ENCODE measurements at places on chromosomes 16 and 17.

DNA sequence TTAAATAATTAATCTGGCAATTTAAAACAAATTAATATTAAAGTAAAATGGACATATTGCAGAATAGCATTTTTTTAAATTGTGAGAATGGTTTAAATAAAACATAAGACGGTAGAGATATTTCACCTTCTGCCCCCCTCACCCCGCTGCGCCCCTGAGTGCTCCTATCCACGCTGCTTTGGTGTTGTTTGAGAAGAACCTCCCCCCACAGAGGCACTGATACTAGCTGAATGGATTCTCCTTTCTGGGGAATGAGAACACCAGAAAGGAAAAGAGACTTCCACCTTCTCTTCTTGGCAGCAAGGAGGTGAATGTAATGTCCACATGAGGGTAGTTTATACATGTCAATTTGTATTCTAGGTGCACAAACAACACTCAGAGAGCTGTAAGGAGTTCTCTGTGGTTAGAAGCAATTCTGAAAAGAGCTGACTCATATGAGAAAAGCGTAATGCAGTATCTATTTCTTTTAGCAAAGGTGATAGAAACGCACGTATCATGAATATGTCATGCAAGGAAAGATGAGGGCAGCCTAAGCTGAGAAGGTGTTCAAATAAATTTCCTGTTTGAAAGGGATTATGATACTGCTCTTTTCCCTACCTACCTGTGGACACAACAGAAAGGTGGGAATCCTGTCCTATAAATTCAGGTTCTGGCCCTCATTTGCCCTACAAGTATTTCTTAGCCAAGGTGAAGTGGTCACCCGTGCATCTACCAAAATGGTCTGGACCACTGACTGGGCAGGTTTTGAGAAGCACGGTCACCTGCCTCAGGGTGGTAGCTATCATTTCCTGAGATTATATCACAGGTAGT, 126.9 kb downstream of the PARN start:
- DNase-seq, result no peak

GRCh38 chr17:1509290-1509881, 7.0 kb downstream of the INPP5K start:
- no peak for DNase-seq

GRCh38 chr17:70563281-70563820, 394.0 kb downstream of the KCNJ2 start:
- no peak for DNase-seq

DNA sequence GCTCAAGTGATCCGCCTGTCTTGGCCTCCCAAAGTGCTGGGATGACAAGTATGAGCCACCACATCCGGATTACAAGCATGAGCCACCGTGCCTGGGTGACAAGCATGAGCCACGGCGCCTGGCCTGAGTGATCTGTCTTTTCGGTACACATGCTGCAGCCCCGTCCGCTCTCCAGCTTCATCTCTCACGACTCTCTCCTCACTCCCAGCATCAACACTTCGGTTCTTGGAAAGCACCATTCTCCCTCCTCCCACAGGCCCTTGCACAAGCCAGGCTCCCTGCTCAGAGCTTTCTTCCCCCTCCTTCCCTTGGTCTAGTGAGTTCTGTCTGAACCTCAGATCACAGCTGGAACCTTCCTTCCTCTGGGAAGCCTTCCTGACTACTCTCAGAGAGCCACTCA, 6.5 kb upstream of the NCBP3 start:
- DNase-seq, result no peak

DNA sequence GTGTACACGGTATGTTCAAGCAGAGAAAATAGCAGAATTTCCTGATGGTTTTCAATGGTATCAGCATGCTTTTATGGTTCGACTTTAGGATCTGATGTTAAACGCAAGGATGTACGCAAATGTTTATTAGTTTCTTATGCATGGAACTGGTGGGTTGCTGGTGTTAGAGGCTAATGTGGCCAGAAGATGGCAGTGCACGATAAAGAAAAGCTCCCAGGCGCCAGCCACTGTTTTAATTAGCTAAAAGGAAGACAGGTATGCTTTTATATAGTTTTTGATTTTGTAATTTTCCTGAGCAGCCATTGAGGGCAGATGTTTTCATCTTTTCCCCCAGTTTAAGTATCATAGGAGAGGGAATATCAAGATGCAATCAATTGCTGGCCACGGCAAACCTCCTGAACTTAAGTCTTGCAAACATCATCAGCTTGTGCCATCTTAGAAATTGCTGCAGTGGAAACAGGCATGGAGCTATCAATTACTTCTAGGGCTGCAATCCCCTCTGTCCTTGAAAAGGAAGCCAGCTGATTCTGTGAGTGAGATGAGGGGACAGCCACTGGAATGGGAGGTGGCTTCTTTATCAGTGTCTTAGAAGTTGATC, 648.5 kb upstream of the RBFOX1 start:
- no peak for DNase-seq

DNA sequence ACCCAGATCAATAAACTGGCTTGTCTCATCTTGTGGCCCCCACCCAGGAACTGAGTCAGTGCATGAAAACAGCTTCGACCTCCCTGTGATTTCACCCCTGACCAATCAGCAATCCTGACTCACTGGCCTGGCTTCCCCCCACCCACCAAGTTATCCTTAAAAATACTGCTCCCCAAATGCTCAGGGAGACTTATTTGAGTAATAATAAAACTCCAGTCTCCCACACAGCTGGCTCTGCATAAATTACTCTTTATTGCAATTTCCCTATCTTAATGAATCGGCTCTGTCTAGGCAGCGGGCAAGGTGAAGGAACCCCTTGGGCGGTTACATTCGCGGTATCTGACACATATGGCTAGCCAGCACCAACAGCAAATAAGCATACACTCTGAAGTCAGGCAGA, 9.8 kb upstream of the RABEP1 start:
- DNase-seq, result no peak

- no peak for DNase-seq
These were observed 26.3 kb downstream of the SEC14L5 start for GRCh38 chr16:4984174-4984990.

GRCh38 chr17:64780096-64781013, 118.2 kb upstream of the SMURF2 start:
- peak; percentile 54 for DNase-seq

DNA sequence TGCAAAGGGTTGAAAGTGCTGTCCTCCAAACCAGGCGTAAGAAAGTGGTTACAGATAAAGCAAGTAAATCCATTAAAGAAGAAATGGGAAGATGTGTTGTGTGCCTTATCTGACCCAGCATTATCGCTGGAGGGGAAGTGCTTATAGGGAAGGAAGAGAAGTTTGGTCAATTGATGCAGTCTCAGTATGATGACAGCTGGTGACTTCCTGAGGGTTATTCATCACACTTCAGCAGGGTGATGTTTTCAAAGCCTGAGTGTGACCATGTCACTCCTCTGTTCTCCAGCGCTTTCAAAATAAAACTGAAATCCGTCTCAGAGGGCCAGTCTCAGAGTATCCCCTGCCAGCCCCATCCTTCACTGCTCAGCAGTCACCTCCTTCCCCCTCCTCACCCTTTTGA, 505.4 kb upstream of the RBFOX1 start:
- DNase-seq, result no peak

- DNase-seq, result no peak
These were observed 54.8 kb upstream of the BCAR1 start for GRCh38 chr16:75306099-75306762.

DNA sequence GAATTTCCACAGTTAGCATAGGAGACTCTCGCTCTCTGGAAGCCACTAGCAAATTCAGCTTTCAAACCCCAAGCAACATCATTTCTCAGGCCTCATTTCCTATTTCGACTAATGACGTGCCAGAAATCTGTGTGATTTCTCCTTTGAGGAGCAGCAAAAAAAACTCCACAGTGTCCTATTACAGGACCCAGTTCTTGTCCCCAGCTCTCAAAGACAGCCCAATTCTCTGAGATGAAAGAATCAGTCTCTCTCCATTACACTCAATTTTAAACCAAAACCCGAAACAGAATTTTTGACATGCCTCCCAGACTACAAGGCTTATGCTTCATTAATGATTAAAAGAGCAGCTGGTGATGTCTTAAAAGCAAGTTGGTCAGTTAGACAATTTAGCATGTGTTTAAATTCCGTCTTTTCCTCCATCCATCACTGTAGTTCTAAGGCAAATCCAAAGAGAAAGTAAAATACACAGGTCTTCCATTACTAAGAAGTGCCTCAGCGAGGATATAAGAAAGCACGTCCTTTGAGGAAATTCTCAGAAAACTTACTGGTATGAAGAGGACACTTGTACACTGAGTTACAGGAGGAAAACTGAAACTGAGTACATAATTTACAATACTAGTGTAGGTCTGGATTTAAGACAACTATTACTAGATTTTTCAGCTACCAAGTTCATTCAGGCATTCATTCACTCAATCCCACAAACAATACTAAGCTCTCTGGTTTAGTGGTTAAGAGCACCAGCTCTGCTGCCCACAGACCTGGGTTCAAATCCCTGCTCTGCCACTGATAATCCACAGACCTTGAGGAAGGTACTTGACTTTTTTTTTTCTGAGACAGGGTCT, 12.5 kb downstream of the TOM1L2 start:
- DNase-seq, result no peak

DNA sequence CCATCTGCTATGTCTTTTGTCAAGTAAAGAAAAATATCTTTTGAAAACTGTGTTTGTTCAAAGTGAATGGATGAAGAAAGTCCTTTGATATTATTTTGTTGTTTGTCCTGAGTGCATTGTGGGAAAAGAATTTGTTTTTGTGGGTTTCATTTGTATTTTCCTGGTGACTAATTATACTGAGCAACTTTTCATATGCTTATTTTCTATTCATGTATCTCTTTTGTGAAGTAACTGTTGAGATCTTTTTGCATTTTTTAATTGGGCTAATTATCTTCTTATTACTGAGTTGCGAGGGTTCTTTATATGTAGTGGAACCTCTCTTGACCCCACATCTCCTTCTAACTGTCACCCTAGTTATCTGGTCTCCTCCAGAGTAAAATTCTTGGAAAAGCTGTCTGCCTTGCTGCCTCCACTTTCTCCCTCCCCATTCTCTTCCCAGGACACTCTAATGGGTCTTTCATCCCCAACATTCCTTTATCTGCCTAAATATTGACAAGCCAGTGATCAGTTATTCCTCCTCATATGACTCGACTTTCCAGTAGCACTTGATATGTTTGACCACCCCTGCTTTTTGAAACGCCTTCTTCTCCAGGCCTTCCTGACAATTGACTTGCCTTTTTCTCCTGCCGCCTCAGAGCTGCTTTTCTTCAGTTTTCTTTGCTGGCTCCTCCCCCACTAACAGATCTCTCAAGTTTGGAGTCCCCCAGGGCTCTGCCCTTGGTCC, 117.6 kb upstream of the HAS3 start:
- no peak for DNase-seq

DNA sequence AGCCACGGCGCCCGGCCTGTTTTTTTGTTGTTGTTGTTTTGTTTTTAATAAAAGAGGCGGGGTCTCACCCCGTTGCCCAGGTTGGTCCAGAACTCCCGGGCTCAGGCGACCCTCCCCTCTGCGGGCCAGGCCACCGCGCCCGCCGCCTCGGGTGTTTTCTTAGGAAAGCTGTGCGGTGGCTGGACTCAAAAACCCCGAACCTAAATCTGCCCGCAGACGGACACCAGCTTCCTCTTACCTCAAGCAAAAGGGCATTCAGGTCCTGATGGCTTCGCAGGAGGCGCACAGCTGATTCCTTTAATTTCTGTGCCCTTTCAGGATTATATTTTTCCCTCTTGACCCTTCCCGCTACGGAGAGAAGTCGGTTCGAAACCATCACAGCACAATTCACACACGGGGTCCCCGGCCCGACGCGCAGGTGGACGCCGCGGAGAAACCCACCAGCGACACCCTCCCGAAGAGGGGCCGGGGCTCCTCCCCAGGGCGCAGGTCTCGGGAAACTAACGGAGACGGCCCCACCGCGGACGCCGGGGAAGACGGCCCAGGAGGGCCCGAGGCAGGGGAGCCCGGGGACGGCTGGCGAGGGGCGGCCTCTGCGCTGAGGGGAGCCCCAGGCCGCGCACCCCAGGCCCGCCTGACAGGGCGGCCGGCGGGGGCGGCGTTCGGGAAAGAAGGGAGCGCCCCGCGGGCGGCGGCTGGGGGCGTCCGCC, 653 bp downstream of the FANCA start:
- DNase-seq, result no peak

DNA sequence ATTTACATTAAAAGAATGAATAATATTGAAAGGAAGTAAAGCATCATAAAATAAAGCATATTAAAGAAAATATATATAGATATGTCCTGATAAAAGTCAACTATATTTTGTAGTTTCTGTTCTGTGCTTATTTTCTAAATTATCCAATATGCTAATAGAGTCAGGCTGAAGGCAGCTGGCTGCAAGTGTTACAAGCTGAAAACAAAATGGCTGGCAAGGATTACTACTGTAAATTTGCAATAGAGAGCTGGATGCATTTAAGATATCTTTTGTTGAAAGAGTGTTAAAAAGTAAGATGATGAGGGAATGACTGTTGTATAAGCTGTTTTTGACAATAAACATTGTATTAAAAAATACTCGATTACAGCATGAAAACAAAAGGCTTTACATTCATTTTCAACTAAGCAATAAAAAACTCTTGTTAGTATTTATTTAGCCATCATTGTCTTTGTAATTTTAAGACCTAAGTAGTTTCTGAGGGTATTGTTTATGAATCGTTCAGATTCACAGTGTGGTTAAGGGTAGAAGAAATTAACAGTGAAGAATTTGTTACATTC, 76.3 kb downstream of the TANC2 start:
- DNase-seq, result no peak

DNA sequence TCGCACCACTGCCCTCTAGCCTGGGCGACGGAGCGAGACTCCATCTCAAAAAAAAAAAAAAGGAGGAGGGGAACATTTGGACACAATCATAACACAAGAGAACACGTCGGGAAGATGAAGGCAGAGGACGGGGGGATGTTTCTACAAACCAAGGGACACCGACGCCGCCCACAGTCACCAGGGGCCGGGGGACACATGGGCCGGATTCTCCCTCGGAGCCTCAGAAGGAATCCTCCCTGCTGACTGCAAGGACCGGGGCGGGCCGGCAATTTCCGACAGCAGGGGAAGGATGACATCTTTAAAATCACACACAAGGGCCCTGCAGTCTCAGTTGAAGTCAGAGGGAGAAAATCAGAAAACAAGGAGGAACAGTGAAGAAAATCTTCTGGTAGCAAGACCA, 8.1 kb upstream of the CHMP6 start:
- no peak for DNase-seq

- no peak for DNase-seq
These were observed 46.1 kb upstream of the NKD1 start for GRCh38 chr16:50501986-50502615.

DNA sequence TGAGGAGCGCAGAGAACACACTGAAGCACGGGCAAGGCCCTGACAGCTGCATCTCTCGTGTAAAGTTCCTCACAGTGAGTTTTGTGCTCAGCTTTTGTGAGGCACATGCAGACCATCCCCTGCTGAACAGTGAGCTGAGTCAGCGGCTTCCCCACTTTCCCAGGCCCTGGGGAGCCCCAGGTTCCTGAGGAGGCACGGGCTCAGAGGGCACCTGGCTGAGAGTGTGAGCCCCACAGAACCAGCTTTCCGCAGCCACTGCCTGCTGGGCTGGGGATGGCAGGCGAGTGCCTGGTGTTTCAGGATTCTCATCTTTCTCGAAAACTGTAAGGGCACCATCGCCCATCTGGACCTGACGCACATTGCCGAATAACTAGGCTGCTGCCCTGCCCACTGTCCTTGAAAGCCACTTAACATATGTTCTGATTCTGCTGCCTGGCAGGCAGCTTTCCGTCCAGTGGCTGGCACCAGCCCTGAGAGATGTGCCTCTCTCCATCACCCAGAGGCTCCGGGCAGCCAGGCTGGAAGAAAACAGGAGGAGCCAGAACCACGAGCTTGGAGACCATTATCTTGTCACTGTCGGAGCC, 266.7 kb upstream of the FOXF1 start:
- no peak for DNase-seq

GRCh38 chr16:31488468-31489297, 5.8 kb downstream of the SLC5A2 start:
- DNase-seq, result no peak

GRCh38 chr16:12449795-12450194, 353.9 kb downstream of the CPPED1 start:
- DNase-seq, result no peak

Data from CD4-positive, alpha-beta T cell (primary cell).